ENCODE measurements at places on chromosomes 6 and 20. TPM values are rescaled to one million over a fixed set of nuclear protein-coding genes. Genes with fewer than 3 reads are reported as not detected.

The RIPOR3 gene
- 5.5 TPM for polyA plus RNA-seq

The IMPG1 gene
- 5.4 TPM for polyA plus RNA-seq

The SLC44A4 gene
- polyA plus RNA-seq: 66.9 TPM

The MOG gene
- not detected for polyA plus RNA-seq

The NKX2-2 gene
- polyA plus RNA-seq: not detected

The EPHA7 gene
- 51.7 TPM for polyA plus RNA-seq

The KIF25 gene
- polyA plus RNA-seq: 0.13 TPM

The XKR7 gene
- 0.58 TPM for polyA plus RNA-seq

The ACTL10 gene
- 0.45 TPM for polyA plus RNA-seq

The ANKEF1 gene
- 9.8 TPM for polyA plus RNA-seq

The PRL gene
- polyA plus RNA-seq: not detected

The PLTP gene
- 155 TPM for polyA plus RNA-seq

The LAMA4 gene
- polyA plus RNA-seq: 93.6 TPM

The ZSCAN23 gene
- polyA plus RNA-seq: 20.5 TPM

GRCh38 chr6:166786704-166787293 lies 159.7 kb upstream of the RPS6KA2 start:
- DNase-seq: peak; percentile 62

- peak; percentile 17 for DNase-seq
Observed at GRCh38 chr6:31945507-31946369, at the start of gene CFB. Gene CFB (plus strand): TSS chr6:31946095. CDS start chr6:31946222, 127 bp downstream.

- DNase-seq: no peak
Observed at GRCh38 chr20:50689864-50690649, 1.3 kb downstream of the RIPOR3 start.

DNA sequence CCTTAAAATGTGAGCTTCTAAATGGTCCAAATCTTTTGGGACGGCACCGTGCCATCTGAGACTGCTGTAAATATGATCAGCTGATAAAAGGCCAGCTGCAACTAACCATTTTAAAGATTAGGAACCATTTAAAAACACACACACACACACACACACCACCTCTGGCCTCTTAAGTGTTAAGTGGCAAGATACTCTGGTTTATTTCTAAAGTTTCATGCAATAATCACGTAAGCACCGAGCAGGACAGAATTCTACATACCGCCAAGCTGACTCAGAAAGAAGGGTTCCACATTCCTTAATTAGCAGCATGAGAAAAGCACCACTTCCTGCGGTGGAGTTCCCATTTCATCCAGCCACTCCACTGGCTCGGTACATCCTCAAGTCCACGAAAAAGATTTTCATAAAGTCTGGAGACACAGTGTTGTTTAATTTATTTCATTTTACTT lies 17.8 kb upstream of the ZNF217 start:
- DNase-seq: no peak

DNA sequence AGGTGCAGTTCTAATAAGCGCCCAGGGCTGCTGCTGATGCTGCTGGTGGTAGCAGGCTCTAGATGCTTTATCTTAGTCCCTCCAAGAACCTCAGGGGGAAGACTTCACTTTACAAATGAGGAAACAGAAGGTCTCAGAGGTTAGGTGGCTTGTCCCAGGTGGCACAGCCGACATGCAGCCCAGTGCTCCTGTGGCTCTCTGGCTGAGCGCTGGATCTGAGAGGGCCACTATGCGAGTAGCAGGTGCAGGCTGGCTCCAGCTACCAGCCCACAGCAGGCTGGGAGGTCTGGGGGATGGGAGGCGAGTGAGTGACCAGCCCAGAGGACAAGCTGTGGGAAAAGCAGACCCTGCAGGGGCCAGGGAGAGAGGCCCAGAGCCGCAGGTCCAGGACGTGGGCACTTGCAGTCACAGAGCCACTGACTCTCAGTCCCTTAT lies 90.9 kb downstream of the PRND start:
- DNase-seq: no peak

- DNase-seq: no peak
Observed at GRCh38 chr6:52505726-52506409, 71.0 kb downstream of the TRAM2 start.

GRCh38 chr6:80280262-80281010 lies 174.0 kb downstream of the BCKDHB start:
- DNase-seq: no peak

- DNase-seq: peak; percentile 77
Observed at GRCh38 chr20:59149678-59150504, 13.7 kb upstream of the ZNF831 start.

DNA sequence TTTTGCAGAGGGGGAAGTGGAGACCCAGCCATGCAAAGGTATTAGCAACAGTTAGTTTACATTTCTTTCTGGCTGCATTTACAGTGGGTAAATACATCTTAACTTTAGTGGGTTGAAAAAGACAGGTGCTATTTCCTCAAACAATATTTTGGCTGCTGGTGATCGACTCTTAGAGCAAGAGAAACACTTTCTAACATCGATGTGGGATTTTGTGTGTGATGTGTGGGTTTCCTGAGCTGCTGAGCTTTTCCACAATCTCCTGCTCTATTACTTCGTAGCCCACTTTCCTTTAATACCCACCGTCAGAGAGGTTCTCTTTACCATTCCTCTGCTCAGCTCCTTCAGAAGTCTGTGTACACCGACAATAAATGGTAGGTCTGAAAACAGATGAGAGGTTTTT lies 339.0 kb downstream of the NRN1 start:
- no peak for DNase-seq

GRCh38 chr6:11200356-11200755 lies 32.1 kb downstream of the NEDD9 start:
- DNase-seq: no peak

DNA sequence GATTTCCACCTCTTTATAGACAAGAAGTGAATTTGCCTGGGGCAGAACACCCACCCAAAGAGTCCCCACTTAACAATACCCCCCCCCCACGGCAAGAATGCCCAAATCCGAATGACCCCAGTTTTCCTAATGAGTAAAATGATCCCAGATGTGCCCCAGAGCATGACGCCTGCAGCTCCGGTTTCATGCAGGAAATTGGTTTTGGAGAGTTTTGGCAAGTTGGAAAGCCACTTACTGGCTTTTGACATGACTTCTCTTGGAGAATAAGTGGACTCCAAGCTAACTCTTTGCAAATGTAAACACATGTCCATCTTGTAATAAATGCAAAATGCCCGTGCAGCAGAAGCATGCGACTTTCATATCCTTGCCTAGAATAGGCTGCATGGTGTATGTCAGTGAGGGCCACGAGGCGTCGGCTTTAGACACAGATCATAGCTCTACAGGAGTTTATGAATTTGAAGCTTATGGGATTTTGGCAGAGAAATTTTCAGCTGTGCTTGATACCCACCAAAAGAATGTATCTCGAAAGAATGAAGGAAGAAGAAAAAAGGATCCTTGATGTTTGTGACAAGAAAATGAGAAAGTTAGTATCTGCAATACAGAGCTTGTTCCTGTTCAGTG lies 24.2 kb downstream of the EDN3 start:
- DNase-seq: no peak

DNA sequence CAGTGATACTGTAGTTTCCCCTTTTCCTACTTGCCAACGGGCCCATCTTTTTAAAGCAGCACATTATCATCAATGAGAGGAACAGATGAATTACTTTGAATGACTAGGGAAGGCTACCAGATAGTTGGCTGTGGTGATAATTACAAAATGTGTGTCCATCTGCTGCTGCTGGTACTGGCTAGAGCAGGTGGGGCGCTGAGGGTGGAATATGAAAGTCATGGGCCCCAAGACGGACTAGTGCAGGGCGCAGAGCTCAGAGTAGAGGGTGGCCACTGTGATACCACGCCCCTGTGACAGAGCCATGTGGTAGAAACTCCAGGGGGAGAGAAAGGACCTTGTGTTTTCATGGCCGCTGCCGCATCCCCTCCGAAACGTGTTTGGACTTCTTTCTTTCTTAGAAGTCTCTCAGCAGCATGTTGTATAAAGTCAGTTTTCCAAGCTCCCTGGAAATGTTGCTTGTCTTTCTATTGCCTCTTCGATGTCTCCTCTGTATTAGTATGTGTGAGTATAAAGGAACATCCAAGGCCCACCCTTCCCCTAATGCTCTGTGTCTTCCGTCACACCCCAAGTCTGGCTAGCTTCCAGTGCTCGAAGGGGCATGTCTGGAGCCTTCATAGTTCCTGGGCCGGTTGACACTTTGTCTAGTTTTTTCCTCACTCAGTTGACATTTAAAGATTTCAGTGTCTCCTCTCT lies 88.1 kb downstream of the PPP1R14C start:
- DNase-seq: no peak

- no peak for DNase-seq
Observed at GRCh38 chr6:101462576-101462975, 69.1 kb downstream of the GRIK2 start.

- no peak for DNase-seq
Observed at GRCh38 chr6:145534989-145535388, 200.3 kb downstream of the EPM2A start.

- DNase-seq: no peak
Observed at GRCh38 chr6:46378882-46379416, 112.3 kb downstream of the RCAN2 start.

DNA sequence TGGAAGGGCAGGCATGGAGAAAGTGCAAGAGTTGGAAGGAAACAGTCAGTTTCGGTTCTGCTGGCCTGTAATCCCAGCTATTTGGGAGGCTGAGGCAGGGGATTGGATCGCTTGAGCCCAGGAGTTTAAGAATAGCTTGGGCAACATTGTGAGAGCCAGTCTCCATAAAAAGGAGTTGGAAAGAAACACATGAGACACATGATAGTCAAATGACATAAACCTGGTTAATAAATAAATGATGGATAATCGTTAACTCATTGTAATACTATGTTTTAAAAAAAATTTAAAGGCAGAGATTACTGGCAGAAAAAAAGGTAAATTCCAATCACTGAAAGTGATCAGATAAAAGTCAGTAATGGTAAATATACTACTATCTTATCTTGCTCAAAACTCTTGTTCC lies 37.2 kb upstream of the PHACTR1 start:
- DNase-seq: no peak

DNA sequence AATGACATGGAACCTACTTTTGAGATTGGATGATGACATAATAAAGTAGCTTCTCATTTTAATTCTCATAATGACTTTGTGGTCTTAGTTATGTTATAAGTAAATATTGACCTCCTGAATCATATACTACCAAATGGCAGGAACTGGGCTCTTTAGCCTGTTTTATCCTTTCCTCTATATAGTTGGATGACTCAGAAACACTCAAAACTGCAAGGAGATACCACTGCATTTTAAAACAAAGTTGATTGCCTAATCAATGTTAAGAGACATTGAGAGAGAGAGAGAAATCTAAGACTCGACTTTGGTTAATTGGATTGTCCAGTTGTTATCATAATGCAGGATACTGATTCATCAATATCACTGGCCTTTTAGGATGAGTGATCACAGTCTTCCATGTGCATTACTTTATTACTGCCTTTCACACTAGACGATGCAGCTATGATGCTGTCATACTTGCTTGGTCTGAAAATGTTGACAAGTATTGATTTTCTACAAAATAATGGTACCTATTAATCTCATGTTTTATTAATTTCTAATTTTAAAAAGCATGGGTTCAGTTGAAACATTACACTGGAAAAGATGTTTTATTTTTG lies 320.0 kb downstream of the NKAIN2 start:
- DNase-seq: no peak

DNA sequence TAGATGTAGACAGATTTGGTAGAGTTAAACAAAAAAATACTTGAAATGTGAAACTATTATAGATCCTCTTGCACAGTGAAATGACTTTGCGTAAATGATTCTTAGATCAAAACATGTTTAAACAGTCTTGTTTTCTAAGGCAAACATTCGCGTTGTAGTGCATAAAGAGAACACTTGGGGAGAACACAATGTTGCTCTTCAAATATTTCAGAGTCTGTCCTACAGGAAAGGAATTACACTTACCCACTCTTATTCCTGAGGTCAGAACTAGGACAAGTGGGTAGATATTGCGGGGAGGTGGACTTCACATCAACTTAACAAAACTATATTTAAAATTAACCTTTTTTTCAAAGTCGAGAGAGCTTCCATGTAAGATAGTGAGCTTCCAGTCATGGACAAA lies 183.5 kb upstream of the PCSK2 start:
- DNase-seq: no peak

GRCh38 chr6:128379577-128379976 lies 140.8 kb downstream of the PTPRK start:
- no peak for DNase-seq

- DNase-seq: no peak
Observed at GRCh38 chr6:25404091-25404490, 124.9 kb downstream of the CARMIL1 start.

DNA sequence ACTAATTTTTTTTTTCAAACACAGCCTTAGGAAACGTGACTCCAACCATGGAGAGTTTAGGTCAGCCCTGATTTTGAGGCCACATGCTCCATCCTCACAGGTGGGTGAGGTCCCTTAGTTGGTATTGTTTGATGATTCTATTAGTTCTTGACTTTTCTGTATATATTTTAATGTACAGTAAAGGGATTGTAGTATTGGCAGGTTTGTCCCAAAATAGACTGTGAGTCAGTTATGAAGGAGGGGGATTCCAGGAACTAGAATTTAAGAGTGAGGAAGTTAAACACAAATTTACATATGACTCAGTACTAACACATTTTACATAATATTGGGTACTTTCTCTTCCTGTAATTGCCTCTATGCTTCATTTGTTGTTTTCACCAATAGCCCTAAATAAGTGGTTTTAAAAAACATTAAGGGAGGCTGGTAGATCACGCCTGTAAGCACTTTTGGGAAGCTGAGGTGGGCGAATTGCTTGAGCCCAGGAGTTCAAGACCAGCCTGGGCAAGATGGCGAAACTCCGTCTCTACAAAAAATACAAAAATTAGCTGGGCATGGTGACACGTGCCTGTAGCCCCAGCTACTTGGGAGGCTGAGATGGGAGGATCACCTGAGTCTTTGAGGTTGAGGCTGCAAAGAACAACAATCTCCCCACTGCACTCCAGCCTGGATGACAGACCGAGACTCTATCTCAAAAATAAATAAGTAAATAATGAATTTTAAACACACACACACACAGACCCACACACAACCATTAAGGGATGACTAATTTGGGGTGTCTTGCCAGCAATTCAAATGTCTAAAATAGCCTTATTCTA lies 81.8 kb downstream of the SGK1 start:
- no peak for DNase-seq

GRCh38 chr6:11706171-11706570 lies 72.4 kb downstream of the ADTRP start:
- no peak for DNase-seq

DNA sequence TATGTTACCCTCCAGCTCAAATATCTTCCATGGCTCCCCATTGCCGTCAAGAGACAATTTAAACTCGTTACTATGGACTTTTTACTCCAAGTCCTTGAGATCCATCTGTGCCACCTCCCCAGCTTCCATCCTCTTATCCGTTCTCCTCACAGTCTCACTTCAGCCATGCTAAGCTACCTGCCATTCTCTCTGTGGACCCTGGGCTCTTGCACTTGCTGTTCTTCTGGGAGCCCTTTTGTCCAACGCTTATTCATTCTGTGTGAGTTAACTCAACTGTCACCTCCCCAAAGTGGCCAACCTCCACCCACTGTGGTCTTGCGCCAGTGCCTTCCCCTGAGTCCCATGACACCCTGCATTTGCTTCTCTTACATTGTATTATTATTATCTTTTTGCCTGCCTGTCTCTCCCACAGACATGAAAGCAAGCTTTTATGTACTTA lies 132.4 kb downstream of the BCAS1 start:
- no peak for DNase-seq

GRCh38 chr6:163860287-163861081 lies 446.0 kb downstream of the QKI start:
- no peak for DNase-seq

- no peak for DNase-seq
Observed at GRCh38 chr6:14711704-14712379, 534.0 kb upstream of the JARID2 start.

- DNase-seq: no peak
Observed at GRCh38 chr6:34246249-34246562, 2.6 kb downstream of the SMIM29 start.
